ENCODE measurements at places on chromosomes 11 and 22.

DNA sequence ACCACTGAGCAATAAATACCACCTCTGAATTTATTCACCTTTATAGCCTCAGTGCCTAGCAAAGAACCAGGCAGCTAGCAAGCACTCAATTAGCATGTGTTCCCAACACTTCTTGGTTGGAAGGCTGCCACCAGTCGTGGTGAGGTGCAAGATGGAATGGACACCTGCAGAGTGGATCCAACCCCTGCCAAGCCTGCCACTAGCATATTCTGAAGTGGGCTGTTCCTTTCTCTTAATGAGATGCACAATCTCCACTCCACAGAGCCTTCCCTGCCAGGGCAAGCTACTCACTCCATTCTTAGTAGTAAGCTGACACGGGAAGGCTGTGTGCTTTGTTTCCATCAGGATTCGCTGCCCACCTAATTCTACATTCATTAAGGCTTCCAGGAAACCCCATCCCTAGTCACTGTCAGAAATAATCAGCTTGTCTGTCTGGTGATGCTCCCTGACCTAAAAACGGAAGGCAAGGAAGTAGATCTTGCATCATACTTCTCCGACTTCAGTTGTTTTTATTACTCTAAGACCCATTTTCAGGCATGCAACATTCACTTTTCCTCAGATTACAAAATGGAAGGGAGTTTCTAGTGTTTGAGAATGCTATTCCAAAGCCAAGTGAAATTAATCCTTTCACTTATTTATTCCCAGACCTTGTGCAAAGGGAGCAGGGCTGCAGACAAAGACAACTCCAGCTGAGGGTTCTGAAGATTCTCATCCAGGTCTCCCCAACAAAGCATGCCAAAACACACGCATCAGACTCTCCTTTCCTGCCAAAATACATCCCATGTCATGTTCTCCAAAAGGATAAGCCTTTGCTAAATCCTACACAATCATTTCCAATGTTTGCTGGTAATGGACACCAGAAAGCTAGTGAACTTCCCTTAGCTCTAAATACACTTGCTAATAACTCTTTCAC is 128.0 kb downstream of the TENM4 start:
- no peak for DNase-seq

DNA sequence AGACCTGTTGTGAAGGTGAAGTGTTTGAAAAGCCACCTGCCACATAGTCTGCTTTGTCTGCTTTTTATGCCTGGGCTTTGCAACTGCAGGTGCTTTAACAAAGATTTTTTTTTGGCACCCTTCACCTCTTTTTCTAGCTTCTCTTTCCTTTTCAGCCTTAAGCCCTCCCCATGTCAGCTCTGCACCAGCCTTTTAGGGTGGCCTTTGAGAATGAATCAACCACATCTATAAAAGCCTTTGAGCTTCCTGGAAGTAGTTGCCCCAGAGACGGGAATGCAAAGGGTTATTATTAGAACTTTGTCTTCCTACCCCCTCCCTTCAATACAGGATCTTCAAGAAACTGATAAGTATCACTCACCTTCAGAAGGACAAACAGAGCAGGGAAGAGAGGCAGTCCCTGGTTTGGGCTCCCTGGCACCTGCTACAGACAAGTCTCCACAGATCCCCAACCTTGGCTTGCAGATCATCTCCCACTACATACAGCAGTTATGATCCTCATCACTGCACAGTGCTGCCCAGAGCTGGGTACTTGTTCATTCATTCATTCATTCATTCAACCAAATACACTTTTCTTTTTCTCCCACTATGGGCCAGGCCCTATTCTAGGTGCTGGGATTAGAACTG is 8.0 kb downstream of the PVALB start:
- no peak for DNase-seq

DNA sequence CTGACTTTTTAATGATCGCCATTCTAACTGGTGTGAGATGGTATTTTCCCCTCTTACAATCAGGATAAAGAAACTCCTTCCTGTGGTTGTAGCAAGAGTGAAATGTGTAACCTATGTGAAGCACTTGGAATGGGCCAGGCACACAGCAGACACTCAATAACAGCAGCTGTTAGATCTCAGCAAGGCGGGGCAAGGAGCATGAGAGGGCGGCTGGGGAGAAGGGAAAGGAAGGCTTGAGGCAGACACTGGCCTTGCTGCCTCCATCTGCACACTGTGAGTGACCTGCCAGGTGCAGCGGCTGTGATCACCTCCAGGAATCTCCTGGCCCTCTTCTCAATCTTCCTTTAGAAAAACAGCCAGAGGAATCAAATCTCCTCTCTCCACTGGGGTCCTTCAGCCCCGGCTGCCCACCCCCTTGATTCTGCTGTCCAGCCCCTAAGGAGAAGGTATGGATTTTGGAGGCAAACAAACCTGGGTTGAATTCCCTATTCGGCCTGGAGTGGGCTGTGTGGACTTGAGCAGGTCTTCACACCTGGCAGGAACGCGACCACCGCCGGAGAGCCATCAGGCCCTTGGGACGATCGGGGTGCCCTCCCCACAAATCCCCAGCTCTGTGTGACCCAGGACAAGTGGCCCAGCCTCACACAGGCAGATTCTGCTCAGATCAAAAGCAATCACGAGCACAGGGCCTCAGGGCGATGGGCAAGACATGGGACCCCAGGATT is 49.0 kb downstream of the RPUSD4 start:
- DNase-seq: no peak

DNA sequence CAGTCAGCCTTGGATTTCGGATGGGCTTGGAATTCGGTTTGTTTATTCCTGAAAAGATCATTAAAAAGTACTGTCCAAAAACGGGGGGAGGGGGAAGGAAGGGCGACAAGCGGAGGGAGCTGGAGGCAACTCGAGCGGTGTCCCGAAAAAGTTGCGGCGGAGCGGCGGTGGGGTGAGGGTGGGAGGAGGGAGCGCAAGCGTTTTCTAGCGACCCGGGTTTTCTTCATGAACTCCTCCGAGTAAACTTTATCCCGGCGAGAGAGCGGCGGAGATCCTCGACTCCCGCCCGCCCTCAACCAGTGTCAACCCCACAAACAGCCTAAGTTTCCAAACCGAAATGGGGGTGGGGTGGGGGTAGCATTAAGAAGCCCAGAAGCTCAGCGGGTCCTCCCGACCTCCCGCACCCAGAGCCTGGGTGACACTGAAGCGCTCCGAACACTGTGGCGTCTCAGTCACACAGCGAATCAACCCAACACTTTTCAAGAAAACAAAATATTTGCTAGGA is 133.0 kb upstream of the C11orf58 start:
- DNase-seq: no peak

DNA sequence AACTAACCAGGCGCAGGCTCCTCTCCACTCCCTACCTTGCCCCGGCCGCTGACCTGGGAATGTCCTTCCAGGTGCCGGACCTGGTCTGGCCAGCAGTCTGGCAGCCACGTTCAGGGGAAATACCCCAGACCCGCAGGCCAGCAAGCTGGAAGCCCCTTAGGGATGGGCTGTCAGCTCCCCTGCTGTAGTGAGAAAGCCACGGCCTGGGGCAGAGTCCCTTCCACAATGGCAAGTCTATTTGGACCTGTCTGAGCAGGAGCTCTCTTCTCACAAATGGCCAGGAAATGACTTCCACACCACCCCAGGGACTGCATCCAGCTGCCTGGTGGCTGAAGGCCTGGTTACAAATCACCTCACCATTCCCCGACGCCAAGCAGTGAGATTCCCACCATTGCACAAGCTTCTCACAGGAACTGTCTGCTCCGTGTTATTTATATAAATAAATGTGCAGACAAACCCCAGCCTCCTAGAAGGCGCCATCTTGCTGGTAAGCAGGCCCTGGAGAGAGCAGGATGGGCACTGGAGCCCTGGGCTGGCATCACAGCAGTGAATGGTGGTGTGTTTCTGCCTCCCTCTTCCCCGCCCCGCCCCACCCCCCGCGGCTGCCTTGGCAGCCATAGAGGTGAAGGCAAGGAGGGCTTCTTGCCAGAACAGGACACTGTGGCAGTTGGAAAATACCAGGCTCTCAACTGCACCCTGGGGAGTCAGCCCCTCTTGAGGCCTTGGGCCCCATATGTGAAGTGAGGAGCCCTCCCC is 23.7 kb downstream of the RSPH14 start:
- no peak for DNase-seq

GRCh38 chr11:4063348-4063747 is 31.3 kb upstream of the RRM1 start:
- DNase-seq: no peak

GRCh38 chr22:30452861-30453260 is 19.0 kb downstream of the SEC14L3 start:
- DNase-seq: no peak

DNA sequence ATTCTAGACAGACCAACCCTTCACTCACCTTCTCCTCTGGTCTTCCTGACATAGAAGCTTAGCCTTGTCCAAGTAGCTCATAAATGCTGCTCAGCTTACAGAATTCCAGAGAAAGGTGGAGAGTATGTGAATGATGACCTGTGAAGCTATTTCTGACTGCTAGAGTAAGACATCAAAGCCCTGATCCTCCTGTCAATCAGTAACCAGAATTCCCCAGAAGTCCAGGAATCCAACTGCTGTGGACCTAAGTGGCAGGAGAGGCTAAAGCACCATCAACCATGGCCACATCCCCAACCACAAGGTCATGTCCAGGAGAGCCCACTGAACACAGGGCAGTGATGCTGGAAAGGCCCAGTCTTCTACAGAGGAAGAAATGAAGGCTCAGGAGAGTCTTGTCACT is 2.6 kb downstream of the OR51G2 start:
- no peak for DNase-seq

DNA sequence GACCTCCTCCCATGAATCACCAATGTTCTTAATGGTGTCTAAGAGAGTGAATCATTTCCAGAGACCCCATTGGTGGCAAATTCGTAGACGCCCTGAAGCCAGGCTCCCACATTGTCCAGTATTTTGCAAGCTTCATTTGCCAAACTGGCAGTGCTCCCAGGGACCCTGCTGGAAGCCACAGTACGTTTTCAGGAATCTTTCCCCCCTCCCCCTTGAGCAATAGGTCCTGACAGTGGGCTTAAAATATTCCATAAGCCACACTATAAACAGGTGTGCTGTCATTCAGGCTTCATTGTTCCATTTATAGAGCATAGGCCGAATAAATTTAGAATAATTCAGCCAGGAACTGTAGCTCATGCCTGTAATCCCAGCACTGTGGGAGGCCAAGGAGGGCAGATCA is 125.3 kb downstream of the MORC2 start:
- DNase-seq: no peak

DNA sequence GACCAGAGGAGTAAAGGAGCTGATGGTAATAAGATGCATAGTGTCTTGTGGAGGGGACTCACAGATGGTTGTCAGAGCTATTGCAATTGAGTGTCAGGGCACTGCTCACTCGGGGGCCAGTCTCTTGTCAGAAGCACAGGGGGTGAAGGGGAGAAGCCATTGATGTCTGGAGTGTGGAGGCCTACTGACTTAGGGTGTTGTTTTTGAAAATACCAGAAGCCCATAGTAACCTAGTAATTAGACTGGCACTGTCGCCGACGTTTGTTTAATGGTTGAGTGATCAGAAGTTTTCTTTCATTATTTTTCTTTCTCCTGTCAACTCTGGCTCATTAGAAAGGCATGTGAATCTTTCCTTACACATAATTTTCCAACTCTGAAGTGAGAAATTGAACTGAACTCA is 151.6 kb upstream of the TENM4 start:
- DNase-seq: no peak

GRCh38 chr11:125165843-125166763 is 1.6 kb downstream of the PKNOX2 start:
- DNase-seq: no peak

DNA sequence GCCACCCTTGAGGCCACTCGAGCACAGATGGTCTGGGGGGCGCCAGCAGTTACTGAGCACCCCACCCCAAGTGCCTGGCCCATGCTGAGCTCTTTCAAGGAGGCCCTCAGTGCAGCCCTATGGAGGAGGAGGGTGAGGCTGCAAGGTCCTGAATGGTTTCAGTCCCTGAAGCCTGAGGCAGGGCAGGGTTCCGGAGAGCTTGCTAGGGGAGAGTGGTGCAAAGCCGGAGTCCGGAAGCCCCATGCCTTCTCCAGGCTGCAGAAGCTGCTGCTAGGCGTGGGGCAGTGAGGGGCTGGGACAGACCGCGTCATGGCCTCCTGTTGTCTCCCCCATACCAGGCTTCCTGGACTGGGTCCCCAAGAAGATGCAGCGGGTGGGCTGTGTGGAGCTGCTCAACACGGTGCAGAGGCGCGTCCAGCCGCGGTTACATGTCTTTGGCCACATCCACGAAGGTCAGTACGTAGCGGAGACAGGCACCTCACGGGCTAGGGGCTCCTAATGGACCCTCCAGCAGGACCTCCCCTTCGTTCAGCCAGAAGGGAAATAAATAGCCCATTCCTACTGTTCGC is 90.6 kb downstream of the MPPED1 start:
- no peak for DNase-seq

DNA sequence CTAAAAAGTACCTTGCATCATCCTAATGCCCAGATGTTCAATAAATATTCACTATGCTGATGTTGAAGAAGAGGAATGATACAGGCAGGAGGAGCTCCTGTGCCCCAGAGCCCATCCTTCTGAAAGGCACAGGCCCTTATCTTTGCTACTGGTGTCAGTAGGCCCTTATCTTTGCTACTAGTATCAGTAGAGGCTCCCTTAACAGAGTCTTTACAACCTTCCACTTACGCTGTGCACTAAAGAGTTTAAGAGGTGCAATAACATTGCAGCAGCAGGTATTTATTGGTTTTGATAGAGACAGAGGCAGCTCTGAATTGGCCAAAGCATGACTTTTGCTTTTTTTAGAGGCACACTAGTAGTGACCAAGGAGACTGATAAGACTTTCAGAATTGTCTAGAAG is 174.4 kb downstream of the TENM4 start:
- no peak for DNase-seq

DNA sequence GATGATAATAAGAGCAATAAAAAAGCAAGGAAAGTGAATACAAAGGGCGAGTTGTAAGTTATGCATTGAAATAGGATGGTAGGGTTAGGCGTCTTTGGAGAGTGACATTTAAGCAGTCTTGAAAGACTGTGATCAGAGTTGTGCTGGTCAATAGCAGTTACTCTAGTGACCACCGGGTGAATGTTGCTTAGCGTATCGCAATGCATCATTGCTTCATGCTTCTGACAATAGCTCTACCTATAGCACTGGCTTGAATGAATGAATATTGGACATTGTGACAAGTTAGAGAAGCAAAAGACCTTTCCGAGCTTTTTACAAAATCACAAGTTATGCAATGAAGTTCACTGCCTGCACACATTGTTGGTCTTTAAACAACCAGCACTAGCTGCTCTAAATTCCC is 7.7 kb upstream of the OR8B12 start:
- no peak for DNase-seq

GRCh38 chr11:112771851-112772250 is 189.4 kb upstream of the NCAM1 start:
- DNase-seq: no peak

GRCh38 chr11:70552167-70553150 is 154.1 kb downstream of the CTTN start:
- no peak for DNase-seq

- DNase-seq: no peak
These were observed 14.3 kb downstream of the HPS5 start for GRCh38 chr11:18307461-18308139.

- DNase-seq: no peak
These were observed 944 bp downstream of the C11orf86 start for GRCh38 chr11:66976028-66976467.
